Stimulated activated naive CD4-positive, alpha-beta T cell treated with Interleukin-2 at 50 U/mL for 16 hours (primary cell): ENCODE measurements at places on chromosomes 1 and 21.

GRCh38 chr1:156926175-156926574 is 5.7 kb downstream of the LRRC71 start:
- no peak for DNase-seq

DNA sequence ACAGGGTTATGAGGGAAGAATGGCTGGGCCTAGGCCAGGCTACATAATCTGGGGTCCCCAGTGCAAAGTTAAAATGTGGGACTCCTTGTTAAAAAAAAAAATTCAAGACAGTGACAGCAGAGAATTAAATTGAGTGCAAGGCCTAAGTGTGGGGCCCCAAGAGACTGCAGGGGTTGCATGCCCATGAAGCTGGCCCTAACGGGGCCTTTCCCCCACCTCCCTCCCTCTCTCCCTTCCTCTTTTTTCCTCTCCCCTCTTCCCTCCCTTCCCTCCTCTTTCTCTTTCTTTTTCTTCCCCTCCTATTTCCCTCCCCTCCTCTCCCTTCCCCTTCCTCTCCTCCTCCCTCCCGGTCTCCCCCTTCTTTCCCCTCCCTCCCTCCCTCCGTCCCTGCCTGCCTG is 266.7 kb downstream of the LMO4 start:
- DNase-seq = no peak

DNA sequence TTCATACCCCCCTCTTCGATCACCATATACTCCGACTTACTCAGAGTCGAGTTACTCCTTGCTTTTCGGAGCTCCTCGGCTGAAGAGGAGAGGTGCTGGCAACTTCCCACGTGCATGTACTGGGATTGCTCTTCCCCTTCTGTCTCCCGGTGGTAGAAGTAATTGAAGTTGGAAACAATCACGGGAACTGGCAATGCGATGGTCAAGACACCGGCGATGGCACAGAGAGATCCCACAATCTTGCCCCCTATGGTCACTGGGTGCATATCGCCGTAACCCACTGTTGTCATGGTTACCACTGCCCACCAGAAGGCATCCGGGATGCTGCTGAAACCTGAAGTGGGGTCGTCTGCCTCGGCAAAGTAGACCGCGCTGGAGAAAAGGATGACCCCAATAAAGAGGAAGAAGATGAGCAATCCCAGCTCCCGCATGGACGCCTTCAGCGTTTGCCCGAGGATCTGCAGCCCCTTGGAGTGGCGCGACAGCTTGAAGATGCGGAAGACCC is 1.5 kb downstream of the KCNA3 start:
- DNase-seq = peak; percentile 12

DNA sequence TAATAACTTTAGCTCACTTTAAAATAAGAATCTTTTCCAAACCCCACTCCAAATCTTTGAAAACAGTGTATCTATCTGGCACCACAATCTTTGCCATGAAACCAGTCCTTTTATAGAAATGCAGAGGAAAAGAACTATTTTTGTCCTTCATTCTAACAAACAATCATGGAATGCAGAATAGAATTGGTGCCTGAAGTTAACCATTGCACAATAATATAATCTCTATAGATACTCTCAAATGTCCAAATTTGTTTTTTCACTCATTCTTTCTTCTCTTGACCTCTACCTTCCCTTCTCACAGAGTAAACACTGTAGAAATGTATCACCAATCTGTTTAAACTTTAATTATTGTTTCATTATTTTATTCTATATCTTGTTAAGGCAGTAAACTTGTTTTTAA is 34.8 kb downstream of the TTLL7 start:
- DNase-seq = no peak
